ENCODE measurements at places on chromosomes 2 and 18.

DNA sequence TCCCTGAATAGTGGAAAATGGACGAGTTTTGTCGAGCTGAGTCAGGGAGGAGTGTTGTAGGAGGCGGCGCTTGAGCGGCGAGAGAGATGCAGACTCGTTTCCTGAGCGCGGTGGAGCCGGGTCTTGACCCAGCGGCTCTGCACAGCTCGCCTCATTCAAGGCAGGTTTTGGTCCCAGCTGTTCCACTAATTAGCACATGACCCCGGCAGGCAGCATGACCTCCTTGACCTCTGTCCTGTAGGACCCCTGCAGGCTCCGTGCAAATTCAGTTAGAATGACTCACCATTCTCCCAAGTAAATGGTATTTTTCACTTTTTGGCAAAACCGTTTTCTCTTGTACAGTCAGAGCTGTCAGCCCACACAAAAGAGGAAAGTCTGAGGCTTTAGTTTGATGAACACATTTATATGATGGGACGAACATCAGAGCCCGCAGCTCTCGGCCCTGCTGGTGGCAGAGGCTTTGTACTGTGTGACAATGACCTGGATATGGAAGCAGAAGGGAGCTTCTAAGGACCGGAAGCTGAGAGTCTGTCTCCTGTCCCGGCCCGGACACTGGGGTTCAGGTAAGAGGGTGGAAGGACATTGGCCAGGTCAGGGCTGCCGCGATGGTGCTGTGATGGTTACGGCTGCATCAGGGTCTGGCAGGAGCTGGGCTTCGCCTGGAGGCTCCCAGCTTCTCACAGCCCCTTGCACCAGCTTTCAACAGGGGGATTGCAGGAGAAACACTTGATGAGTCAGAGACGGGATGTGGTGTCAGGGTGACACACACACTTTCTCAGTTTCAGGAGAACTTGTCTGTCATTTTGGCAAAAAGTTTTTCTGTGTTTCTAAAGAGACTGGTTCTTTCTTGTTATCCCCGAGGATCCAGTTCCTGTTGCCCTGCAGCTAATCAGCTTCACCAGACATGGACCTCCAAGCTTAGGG is 29.9 kb upstream of the ALKAL2 start:
- no peak for DNase-seq

DNA sequence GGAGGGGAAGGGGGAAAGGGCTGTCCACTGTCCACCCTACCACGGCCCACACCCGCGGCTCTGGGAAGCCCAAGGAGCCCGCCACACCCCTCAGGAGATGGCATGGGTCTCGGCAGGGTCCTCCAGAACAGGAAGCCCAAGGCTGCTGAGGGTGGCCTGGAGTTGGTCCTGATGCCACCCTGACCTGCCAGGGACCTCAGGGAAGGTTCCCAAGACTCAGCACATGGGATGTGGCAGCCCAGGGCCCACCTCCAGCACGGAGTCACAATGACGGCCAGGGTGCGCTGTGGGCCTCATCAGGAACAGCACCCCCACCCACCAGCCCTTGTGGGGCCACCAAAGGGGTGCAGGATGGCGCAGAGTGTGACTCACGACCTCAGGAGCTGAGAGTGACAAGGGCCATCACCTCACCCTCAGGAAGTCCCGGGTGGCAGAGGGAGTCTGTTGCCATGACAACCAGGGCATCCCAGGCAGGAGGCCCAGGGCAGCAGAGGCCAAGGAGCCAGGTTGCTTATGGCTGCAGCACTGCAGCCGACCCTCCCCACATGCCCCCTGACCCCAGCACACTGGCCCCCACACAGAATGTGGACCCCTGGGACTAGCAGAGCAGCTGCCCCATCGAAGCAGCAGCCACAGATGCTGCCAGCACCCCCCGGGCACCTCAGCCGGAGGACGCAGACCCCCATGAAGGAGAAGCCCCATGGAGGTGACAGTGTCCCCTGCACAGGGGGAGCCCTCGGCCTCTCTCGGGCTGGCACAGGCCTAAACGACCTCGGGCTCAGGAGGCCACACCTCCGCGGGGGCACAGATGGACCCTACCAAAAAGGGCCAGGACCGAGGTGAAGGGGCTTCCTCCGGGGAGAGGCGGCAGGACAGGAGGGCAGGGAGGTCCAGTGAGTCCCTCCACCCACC is 34.3 kb downstream of the KIF1A start:
- DNase-seq = no peak

DNA sequence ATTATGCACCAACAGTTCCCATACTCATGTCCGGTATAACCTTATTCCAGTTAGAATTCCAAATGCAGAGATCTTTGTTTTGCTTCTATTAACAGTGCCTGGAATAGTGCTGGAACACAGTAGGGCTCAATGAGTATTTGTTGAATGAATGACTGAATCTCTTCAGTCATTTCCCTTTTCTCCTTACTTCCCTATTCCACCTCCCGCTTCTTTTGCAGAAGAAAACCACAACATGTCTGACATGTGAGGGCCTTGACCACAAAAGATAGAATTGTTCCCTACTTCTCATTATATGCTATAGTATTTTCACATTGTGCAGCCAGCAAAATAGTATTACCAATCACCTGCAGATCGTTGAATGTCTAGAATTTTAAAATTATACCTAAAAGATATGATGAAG is 19.5 kb upstream of the HNRNPLL start:
- DNase-seq = no peak

DNA sequence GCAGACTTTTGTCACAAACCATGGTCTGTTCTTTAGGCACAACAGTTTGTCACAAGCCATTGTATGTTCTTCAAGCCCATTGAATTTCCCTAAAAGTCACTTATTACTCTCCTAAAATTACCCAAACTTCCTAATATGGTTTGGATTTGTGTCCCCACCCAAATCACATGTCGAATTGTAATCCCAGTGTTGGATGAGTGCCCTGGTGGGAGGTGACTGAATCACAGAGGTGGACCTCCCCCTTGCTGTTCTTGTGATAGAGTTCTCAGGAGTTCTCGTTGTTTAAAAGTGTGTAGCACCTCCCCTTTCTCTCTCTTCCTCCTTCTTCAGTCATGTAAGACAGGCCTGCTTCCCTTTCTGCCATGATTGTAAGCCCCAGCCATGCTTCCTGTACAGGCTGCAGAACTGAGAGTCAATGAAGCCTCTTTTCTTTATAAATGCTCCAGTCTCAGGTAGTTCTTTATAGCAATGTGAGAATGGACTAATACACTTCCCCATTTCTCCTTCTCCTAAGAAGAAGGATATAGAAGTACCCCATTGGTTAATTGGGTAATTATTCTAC is 11.2 kb upstream of the GYPC start:
- DNase-seq = no peak

DNA sequence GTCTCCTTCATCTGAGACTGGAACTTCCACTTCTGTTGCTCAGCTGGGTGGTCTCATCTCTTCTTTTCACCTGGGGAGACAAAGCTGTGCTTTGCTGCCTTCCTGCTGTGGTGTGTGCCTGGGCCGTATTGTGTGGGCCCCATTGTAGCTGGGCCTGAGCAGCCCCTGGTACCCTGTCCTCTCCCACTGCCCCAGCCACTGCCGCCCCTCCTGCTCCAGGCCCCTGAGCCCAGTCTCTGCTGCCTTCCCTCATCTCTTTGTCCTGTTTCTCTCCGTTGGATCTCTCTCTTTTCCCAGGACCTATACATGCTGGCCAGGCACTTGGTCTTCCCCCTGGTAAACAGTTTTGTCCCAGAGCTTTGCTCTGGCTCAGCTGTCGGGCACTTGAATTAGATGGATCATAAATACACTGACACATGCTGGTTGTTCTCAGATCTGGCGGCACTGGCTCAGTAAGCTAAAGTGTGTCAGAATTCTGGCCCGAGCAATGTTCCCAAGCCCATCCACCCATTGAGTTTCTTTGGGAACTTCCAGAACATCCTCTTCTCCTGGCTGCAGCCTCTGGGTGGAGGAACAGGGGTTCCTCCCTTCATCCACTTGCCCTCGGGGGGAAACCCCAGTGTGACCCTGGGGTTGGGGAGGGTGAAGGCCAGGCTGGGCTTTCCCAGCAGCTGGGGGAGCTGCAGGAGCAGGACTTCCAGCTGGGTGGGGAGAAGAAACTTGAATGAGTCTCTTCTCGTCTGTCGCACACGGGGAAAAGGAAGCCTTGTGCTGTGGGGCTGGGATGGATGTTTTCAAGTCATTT is 99.0 kb downstream of the DGKD start:
- DNase-seq = no peak

GRCh38 chr2:66185497-66186054 is 249.3 kb upstream of the MEIS1 start:
- DNase-seq = no peak

DNA sequence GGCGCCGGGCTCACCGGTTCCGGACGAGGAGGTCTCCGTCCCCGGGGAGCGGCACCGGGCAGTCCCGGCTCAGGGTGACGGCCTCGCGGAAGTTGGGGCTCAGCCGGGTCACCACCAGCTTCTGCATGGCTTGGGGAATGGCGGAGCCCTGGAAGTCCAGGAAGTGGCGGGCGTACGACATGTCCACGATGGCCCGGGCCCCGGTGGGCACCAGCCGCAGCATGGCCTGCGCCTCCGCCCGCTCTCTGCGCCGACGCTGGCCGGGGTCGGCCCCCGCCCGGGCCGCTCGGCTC is 157 bp downstream of the PTGR3 start:
- no peak for DNase-seq

- no peak for DNase-seq
Measured at GRCh38 chr2:212683346-212684097, 144.9 kb upstream of the ERBB4 start.

All from NCI-H2029 (cell line).